ENCODE measurements at places on chromosomes 2 and 18. TPM values are rescaled to one million over a fixed set of nuclear protein-coding genes. Genes with fewer than 3 reads are reported as not detected.

DNA sequence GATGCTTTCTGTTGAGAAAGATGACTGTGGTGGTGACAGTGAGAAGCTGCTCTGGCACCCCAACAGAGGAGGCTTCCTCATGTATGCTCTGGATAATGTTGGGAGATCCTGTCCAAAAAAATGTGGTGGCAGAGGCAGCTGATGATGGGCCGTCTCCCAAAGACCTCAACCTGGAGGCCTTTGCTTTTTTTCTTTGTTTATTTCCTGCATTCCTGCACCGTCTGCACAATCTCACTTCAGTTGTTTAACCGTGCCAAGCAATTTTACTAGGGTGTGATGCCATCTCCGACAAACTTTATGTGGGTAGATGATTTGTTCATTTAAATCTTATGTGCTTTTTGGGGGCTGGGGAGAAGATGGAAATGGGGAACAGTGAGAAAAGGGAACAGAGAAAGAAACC, 62.2 kb upstream of the IGFBP5 start:
- no peak for DNase-seq

DNA sequence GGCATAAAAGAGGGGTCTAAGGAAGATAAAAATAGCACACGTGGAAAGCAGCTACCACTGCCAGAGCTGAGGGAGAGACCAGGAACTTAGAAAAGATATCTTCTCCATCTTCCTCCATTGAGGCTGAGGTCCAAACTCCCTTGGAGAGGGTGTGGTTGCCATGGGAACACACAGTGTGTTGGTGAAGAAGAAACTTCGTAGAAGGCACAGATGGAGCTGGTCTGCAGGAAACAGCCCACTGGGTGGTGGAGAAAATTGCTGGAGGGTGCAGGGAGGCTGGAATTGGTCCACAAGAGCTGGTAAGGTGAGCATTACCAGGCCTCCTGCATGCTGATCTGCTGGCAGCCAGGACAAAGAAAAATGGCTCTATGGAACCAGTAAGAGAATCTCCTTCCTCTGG, 191.0 kb downstream of the HRH4 start:
- no peak for DNase-seq

DNA sequence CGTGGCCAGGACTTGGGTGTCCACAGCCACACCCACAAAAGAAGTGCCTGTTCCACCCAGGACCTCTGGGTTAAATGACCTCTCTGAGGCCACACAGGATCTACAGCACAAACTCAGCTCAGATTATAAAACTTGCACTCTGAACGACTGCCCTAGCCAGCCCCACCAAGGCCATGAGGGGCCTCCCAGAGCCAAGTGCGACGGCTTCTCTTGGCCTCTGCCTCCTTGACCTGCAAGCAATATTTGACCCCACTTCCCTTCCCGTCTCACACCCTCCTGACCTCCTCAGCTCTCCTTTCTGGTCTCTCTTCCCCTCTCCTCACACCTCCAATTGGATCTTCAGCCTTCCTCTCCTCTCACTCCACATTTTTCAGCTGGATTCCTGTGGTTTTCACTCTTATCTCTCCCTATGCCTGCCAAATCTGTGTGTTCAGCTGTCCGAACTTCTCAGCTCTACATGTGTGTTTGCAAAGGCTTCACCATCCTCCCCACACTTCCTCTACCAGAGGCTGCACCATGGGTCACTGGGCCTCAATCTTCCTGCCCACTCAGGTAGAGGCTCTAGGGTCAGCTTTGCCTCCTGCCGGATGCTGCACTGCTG, 25.3 kb upstream of the STEAP3 start:
- no peak for DNase-seq

DNA sequence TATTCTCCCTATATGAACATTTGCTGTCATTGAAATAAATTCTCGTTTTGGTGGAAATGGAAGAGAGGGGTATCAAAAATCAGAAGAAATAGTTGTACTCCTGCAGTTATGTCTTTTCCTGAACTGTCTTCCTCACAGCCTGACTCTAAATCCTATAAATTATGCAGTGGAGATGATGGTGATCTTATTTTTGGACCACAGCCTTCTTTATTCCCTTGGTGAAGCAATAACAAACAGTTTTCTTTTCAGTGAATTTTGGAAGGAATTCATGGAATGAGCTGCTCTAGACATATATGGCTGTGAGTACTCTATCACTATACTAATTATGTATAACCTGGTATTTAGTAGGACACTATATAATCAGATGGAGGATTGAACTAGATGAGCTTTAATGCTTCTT, 1.7 kb upstream of the SLC25A12 start:
- DNase-seq: no peak

DNA sequence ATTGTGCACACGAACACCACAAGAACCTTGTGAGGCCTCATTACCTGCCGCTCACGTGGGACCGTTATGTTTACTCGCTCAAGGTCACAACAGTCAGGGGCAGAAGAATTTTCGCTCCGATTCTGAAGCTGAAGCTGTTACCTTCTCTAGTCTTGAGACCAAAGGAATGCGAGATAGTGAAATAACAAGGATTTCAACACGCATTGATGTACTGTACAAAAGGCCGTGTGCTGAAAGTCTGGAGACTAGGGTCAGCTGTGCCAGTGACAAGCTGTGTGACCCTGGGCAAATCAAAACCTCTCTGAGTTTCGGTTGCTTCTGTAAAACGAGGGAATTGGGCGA, 583 bp downstream of the NEMP2 start:
- peak; percentile 71 for DNase-seq

DNA sequence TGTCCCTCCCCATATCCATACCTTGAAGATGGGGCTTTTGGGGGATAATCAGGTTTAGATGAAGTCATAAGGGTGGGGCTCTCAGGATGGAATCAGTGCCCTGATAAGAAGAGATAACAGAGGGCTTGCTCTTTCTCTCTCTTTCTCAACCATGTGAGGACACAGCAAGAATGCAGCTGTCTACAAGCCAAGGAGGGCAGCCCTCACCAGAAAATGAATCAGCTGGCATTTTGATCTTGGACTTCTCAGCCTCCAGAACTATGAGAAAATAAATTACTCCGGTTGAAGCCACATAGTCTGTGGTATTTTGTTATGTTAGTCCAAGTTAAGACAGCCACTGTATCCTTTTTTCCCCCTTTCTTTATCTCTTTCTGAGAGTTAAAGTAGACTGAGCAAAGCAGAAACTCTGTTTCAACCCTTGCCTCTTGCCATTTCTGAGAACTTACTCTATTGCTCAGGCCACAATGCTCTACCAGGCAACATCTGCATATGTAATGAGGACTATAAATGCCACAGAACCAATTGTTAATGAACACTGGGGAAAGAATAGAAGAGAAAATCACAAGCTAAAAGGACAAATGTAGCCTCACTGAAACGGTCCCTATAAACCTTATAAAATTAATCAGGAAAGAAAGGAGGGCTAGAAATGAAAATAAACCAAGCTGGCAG, 56.9 kb downstream of the SRBD1 start:
- no peak for DNase-seq

GRCh38 chr2:232103140-232103737, 141.7 kb downstream of the DIS3L2 start:
- DNase-seq: no peak

DNA sequence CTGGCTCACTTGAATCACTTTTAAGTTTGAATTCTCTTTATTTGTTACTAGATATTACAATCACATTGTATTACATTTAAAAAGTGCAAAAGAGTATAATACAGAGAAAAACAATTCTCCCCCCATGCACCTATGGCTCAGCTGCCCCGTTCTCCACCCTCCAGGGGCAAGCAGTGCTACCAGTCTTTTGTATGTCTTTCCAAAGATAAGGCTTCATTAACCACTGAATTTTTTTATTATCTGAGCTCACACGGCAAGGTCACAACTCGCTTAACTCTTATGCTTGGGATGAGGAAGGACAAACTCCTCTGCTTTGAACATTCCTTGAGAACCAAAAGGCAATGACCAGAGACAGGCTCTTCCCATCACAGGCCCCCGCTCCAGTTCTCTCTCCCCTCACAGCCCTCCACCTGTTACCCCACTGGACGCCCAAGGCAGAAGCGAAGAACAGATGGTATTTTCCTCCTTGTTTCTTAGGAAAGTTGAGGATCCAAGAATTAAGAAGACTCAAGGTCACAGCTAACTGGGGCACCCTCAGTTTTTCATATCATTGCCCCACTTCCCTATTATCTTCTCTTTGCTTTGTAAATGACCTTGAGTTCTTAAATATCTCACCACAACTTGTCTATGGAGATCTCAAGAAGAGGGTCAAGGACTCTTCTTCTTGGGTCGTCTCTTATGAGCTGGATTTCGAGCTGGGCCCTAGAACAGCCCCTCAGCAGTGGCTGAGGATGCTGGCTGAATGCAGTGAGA, 30.1 kb downstream of the SH2D6 start:
- no peak for DNase-seq

DNA sequence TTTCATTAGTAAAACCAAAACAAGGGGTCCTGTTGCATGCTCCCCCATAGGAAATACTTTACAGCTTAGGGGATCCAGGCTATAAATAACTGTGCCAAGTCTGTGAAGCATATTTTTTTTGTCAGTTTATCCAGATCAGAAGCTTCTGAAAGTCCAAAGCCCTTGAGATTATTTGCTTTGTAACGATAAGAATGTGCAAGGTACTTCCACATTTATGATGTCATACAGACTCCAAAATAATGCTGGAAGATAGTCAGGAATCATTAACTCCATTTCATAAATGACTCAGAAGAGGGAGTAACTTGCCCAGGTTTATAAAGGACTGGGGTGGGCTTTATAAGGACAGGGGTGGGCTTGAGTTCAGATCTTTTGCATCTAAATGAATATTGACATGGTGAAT, 29.3 kb downstream of the RDH14 start:
- DNase-seq: no peak

GRCh38 chr2:198127627-198128026, 323.2 kb downstream of the PLCL1 start:
- peak; percentile 53 for DNase-seq

DNA sequence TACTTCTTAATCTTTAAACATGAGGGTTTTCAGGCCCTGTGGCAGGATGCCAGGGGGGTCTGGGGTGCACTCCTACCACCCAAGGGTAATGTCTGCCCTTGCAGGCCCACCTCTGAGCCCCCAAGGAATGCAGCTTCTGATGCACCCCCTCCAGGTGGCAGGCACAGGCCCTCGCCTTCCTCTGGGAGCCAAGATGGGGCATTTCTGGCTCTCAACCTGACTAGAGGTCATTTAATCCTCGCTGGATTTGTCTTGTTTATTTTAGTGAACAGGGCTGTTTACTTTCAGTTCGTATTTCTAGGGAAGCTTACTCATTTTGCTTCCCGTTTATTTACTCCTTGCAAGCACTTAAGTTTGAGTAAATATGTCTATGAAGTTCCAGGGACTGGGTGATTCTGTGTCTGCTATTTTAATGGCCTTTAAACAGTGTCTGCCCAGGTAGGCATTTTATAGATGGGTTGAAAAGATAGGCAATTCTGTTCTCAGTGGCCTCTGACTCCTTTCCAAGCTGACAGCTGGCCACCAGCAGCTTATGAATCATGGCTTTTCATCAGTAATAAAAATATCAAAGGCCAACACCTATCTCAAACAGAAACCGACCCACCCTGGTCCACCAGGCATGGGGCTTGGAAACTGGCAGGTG, 11.1 kb upstream of the DNPEP start:
- no peak for DNase-seq

DNA sequence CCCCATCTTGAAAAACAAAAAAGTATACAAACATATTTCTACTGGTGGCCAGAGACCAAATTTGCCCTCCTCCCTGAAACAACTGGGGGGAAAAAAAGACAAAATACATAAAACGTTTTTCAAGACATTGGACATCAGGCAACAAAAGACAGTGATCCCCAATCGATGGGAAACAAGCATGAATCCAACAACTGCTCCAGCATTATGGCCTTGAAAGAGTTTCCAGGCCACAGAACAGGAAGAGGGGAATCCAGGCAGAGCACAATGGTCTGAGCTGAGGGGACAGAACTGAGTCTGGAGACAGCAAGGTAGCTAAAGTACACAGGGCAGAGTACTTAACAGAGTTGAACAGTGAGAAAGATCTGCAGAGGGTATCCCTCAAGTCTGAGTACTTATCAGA, 4.4 kb downstream of the CCDC88A start:
- peak; percentile 14 for DNase-seq

The IL37 gene
- total RNA-seq: not detected

The TDRD15 gene
- not detected for total RNA-seq

The CDH19 gene
- not detected for total RNA-seq

The TUBB8B gene
- not detected for total RNA-seq

The GKN1 gene
- not detected for total RNA-seq

The RASGRP3 gene
- total RNA-seq: 8.7 TPM

The FRZB gene
- total RNA-seq: not detected

The ARHGAP15 gene
- 72.1 TPM for total RNA-seq

Data from OCI-LY7 (cell line).